ENCODE measurements at places on chromosomes 4 and X. TPM values are rescaled to one million over a fixed set of nuclear protein-coding genes. Genes with fewer than 3 reads are reported as not detected.

FRG2 gene
- not detected for total RNA-seq

ASB5 gene
- total RNA-seq: not detected

KLB gene
- 0.64 TPM for total RNA-seq

SLC10A4 gene
- total RNA-seq: 0.35 TPM

DCAF4L1 gene
- 0.05 TPM for total RNA-seq

USP26 gene
- not detected for total RNA-seq

LANCL3 gene
- total RNA-seq: 1.9 TPM

HELT gene
- not detected for total RNA-seq

GYG2 gene
- 12.8 TPM for total RNA-seq

CDKL5 gene
- total RNA-seq: 4.4 TPM

INTU gene
- total RNA-seq: 4.8 TPM

SPATA4 gene
- total RNA-seq: not detected

GLOD5 gene
- 9.0 TPM for total RNA-seq

NHS gene
- 3.0 TPM for total RNA-seq

XAGE1A gene
- total RNA-seq: not detected

TIMM17B gene
- total RNA-seq: 91.0 TPM

SNCA gene
- 1.2 TPM for total RNA-seq

SMARCA1 gene
- total RNA-seq: 3.0 TPM

Data from colonic mucosa (tissue), 4 donors.